Muscle of arm (tissue), 14 donors: ENCODE measurements at places on chromosomes 3 and 15.

GRCh38 chr15:85555875-85556617, 175.6 kb downstream of the AKAP13 start:
- DNase-seq: no peak

DNA sequence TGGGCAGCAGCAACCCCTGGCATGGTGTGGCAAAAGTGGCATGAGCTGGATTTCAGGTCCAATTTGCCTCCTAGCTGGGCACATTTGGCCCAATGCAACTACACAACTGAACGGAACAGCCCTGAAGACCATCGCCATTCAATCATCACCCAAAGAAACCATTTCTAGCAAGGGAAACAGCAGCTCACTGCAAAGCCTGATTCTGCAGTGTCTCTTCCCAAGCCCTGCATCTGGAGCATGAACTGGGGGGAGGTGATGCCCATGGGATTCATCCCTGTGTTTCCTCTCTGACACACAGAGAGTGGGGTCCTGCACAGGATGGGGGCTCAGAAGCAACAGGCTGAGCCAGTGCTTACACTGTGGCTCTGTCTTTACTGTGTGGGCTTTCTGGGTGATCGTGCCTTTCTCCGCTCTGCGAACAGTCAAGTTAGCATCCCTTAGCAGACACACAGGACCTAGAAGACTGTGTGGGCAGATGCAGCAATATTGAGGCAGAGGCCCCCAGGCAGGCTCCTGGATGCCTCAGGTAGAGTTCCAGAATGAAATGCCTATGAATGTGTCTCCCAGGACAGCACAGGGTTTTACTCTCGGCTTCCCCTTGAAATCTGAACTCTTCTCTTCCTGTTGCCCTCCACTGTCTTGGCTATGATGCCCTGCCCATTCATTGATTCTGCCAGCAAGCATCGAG, 91.1 kb upstream of the ALDH1A3 start:
- no peak for DNase-seq

DNA sequence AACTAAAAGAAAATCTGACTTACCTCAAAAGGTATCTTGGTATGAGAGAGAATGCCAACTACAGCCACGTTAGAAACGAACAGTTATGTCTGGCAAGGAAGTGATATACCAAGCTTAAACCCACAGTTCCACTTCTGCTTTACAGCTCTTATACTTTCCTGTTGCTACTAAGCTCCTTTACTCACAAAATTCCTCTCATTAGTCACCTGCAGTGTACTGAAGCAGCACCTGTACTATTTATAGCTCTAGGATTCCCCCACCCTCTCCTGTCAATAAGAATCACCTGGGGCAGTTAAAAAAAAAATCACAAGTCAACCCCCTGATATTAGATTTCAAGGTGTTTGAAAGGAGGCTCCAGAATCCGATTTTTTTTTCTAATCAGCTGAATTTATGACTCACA, 2.9 kb upstream of the TMEM266 start:
- no peak for DNase-seq

DNA sequence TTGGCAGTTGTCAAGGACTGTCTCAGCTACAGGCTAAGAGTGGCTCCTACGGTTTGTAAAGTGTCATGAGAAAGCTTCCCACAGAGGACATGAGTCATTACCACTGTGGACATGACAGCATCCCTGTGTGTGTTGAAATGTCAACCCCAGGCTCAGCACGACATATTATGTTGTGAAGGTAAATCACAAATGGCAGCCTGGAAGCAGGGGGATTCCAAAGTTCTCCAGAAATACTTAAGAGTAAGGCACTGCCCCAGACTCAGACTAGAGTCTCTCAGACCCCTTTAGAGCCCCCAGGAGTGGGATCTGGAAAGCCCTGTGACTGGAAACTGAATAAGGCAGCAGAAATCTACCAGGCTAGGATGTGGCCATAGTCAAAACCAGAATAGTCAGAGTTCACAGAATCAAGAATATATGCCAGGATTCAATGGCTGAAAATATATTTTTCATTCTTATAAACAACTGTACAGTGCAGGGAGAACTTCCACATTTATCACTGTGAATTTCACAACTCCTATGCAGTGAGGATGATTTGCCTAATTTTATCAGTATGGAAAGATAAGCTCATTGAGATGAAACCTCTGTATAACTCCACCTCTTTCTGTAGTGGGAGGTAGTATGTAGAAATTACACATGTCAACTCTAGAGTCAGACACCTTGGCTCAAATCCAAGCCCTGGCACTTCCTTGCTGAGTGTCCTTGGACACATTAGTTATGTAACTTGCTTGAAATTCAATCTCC, 237.1 kb upstream of the CFAP20DC start:
- DNase-seq: no peak

DNA sequence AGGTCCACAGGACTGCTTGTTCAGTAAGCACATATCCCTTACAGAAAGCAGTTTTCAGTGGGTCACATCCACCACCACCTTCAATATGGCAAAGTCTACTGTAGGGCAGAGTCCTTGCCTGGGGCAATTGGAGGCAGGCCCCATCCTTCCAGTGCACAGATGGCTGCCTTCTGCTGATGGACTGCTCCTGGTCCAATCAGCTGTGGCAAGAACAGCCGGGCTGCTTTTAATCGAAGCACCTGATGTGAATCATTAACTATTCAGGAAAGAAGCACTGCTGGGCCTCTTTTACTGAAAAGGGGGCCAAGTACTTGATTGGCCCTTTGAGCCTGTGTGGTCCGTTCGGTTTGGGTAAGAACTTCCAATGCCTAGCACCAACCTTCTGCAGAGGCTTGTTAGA, 24.4 kb downstream of the LARS2 start:
- no peak for DNase-seq
